ENCODE measurements at places on chromosomes 5 and 9. TPM values are rescaled to one million over a fixed set of nuclear protein-coding genes. Genes with fewer than 3 reads are reported as not detected.

The NR4A3 gene
- 0.32 TPM for total RNA-seq

The FOXD4L6 gene
- total RNA-seq, result not detected

The WDR38 gene
- total RNA-seq, result not detected

The BTNL3 gene
- not detected for total RNA-seq

The DIPK1B gene
- total RNA-seq, result 5.0 TPM

The FOXD4 gene
- total RNA-seq, result 1.4 TPM

The TLX3 gene
- total RNA-seq, result 6.9 TPM

The NMUR2 gene
- total RNA-seq, result not detected

The MED27 gene
- total RNA-seq, result 50.7 TPM

DNA sequence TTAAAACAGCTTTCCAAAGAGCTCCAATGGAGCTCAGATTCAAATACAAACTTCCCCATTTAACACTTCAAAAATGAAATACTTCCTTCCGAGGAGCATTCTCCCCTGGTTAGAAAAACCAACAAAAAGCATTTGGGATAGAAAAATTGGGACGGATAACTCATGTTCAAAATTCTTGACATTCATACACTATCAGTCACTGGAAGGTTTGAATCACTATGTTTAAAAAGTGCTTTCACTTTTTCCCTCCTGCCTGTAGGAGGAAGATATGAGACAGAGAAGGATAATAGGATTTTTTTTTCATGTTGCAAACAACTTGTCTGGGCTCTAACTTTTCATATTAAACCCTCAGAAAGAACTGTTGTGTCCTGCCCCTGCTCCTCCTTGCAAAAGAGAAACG, 412.0 kb downstream of the ACTL7B start:
- no peak for DNase-seq

GRCh38 chr9:2132484-2133082, 117.4 kb downstream of the SMARCA2 start:
- peak; percentile 54 for DNase-seq

- no peak for DNase-seq
These were observed 142.7 kb upstream of the DHFR start for GRCh38 chr5:80797428-80798024.

DNA sequence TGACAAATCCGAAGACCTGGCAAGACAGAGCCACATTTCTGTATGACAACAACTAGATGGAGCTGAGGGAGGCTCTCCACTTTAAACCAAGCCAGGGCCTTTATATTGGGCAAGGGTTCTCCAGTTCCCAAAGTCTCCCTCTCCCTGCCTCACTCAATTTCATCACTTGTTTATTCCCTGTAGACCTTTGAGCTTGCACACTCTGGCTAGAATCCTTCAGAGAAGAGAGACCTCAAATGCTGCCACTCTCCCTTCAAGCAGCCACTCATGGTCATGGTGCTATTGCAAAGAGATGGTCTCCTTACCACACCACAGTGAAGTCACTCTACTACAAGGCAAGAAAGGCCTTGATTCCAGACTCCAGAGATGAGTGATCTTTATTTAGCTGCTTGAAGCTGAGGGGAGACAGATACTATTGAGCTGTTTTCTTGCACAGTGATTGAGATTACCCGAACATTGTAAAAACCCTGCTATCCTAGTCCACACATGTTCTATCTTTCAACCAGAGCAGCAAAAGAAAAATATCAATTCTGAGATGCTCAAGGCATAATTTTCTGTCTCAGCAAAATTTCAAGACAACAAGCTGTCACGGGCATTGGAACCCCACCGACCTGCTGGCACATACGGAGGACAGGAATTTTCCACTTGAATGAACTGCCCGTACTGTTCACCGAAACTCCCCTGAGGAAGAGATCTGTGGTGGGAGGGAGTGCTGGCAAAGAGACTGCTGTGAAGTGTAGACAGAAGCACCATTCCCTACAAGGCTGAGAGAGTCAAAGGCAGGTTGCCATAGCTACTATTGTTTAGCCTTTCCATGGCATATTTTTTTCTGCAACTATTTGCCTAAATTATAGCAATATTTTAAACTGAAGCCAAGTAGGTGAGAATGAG, 81.1 kb downstream of the CDO1 start:
- DNase-seq, result no peak

DNA sequence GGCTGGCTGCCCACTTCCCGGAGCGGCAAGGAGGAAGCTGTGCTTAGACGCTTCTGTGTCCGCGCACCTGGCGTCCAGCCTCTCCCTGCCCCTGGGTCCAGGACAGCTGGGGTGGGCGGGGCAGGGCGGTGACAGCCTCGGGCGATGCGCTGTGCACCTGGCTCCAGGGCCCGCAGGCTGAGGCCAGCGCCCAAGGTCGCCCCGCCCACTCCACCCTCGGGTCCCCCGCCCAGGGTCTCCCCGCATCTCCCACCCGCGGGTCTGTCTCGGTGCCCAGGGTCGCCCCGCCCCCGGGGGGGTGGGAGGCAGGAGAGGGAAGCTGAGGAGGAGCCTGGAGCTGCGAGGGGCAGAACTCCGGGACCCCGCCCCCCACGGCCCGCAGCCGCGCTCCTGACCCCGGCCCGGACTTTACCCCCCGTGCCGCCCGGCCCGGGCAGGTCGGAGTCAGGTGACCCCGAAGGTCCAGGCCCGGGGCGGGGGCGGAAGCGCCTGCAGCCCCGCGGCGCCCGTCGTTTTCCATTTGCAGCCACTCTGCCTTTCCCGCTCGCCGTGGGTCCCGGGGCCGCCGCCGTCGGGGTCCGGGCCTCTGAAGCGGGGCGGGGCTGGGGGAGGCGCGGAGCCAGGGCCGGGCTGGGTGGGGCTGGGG, at the start of gene ENTPD8:
Gene ENTPD8 (minus strand): TSS at position 69 of the 646 bp plus-strand sequence. CDS start 3,072 bp downstream, outside the sequence.
- peak; percentile 84 for DNase-seq

DNA sequence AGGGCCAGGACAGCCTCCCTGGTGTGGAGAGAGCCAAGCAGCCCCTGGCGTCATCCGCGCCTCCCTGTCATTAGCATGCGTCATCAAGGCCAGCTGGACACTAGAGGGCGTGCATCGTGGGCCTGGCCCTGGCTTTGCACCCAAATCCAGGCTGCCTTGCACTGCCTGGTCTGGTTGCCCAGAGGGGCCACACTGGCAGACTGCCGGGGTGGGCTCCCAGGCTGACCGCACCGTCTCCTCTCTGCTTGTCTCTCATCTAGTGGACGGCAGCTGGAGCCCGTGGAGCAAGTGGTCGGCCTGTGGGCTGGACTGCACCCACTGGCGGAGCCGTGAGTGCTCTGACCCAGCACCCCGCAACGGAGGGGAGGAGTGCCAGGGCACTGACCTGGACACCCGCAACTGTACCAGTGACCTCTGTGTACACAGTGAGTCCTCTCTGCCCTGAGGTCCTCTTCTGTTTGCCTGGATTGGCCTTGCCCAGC, 29.0 kb downstream of the HK3 start:
- peak; percentile 43 for DNase-seq

DNA sequence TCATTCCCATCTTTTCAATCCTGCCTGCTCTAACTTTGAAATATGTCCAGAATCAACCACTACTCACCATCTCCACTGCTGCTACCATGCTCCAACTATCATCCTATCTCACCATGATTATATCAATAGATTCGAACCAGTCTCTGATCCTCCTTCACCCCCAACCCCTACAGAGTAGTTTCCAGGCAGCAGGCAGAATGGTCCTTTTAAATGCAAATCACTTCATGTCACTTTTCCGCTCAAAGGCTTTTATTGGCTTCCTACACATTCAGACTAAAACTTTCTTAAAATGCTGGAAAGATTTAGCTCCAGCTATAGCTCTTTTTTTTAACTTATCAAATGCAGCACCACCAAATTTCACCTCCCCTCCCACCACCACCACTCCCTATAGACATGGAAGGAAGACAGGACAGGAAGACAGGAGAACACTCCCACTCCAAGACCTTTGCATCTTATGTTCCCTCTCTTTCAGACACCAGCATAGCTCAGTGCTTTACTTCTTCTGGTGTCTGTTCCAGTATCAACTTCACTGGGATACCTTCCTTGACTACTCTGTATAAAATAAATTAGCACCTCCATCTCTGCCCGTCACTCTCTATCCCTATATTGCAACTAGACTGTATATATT, 9.9 kb upstream of the PPP2R2B start:
- DNase-seq, result no peak

- no peak for DNase-seq
These were observed 25.2 kb downstream of the NKD2 start for GRCh38 chr5:1033606-1034420.

DNA sequence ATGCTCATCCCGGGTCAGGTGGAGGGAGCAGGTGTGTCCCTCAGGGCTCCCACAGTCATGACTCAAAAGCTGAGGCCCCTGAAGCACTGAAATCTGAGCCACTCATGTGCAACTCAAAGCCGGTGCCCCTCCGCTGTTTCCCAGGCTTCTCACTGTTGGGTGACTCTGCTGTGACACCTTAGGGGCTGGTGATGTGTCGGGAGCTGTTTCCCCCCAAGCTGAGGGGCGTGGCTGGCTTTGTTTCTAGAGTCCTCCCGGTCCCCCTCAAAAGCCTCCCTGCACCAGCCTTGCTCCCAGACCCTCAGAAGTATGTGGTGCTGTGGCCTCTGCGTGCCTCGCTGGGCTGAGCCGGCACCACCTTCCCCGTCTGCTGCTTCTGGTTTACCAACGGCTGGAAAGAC, 39.7 kb downstream of the PLPP7 start:
- no peak for DNase-seq

GRCh38 chr9:71642056-71642455, 126.3 kb downstream of the CEMIP2 start:
- DNase-seq, result no peak

DNA sequence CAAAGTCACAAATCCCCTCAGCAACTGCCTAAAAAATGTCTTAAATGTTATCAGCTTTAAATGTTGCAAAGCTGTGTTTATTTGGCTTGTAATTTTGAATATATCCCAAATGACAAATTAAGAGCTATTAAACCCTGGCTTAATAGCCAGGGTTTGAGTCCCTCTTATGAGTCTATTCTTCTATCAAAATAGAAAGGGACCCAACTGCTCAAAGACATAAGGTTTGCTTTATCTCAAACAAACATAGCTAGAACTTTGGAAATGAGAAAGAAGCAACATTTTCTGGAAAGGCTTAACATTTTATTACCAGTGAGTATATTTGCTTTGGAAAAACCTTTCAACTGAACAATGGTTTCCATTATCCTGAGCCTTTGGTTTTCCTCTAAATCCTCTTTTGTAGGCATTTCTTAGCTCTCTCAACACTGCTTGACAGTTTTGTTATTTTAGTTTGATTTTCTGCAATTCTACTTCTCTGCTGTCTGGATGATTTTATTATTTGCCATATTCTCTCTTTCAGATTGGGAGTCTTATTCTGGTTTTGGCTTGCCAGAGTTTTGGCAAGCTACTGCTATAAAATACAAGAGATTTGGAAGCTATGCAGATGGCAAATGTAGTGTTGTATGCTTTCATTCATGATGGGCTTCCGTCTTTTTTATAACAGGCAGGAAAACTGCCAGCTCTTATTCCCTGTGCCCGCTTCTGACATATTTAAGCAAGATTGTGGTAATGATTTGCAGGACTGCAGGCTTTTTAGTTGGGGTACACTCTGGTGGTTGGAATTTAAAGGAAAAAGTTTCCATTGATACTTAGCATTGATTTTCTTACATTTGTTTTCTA, 734.9 kb downstream of the DTWD2 start:
- DNase-seq, result no peak

DNA sequence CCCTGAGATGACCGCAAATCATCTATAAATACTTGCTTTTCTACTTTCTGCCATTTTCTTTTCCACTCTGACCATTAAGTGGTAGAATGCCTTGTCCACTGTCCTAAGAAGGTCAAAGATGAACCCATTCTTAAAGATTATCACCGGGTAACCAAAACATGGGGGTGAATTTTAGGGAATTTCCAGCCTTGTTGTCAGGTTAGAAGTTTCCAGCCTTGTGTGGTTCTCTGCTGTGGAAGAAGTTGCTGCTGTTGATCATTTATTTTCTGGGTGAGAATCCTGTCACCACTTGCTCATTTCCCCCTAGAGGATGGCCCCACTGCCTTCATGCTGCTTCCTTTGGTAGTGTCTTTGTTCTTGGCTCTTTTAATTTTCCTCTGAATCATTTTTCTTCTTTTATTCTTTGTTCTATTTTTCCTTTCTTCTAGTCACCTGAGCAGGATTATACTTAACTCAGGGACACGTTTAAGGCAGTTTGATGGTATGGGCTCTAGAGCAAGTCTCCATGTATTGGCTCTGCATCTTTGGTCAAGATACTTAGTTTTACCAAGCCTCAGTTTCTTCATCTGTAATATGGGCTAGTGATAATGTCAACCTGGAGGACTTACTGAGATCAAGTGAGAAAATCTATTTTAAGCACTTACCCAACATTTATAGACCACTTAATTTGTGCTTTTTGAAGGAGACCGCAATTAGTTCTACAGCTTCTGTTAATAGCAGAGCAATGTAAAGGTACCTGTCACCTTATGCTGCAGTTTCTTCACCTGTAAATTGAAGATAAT, 266.2 kb downstream of the ARHGAP26 start:
- DNase-seq, result no peak

DNA sequence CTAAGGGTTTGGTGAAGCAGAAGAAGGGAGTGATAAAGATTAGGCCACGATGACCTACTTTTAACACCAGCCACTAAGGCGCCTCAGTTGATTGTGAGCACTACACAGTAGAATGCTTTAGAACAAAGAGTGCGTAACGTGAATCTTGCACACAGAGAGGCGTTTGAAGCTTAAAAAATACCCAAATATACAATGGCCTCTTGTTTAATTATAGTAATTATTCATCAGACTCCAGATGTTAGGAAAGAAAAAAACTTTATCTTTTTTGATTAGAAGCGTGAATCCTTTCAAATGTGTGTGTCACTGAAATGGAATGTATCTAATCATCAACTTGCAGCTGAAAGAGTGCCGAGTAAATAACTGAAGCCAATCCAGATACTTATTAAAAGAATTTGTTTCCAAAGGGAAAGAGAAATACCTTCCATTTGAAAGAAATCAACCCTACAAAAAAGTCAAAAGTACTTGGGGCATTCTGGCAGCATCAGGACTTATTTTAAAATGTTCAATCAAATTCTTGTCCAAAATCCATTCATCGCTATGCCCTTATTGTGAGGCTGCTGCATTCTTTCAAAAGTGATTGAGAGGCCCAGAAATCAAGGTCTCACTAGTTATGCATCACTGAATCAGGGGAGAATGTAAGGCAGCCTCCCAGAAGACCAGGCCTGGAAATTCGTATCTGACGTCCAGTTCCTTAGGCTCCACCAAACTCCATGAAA, 337.5 kb downstream of the ZNF608 start:
- no peak for DNase-seq

- DNase-seq, result no peak
These were observed 3.9 kb upstream of the RALGDS start for GRCh38 chr9:133124907-133125275.

DNA sequence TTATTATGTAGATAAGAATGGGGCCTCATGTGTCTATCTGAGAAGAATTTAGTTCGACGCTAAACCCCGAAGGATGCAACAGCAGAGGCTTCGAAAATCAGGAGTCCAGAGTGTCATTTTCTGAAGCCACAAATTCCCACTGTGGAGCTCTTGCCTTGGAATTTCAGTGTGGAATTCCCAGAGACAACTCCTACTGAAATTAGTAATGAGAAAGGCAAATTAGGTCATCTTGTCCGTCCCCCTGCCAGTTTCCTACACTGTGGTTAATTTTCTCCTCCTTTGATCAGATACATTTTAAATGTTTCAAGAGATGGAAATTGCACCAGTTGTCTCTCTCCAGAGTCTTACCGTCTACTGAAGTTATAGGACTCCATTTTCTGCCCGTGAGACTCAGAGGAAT, 633.6 kb downstream of the BNC2 start:
- no peak for DNase-seq

- DNase-seq, result no peak
These were observed 37.6 kb downstream of the BDP1 start for GRCh38 chr5:71492817-71493615.

- no peak for DNase-seq
These were observed 42.0 kb downstream of the ITK start for GRCh38 chr5:157222506-157223230.

- peak; percentile 12 for DNase-seq
These were observed 128.2 kb upstream of the SLC44A1 start for GRCh38 chr9:105116052-105116868.
